ENCODE measurements at places on chromosomes 6 and 20.

DNA sequence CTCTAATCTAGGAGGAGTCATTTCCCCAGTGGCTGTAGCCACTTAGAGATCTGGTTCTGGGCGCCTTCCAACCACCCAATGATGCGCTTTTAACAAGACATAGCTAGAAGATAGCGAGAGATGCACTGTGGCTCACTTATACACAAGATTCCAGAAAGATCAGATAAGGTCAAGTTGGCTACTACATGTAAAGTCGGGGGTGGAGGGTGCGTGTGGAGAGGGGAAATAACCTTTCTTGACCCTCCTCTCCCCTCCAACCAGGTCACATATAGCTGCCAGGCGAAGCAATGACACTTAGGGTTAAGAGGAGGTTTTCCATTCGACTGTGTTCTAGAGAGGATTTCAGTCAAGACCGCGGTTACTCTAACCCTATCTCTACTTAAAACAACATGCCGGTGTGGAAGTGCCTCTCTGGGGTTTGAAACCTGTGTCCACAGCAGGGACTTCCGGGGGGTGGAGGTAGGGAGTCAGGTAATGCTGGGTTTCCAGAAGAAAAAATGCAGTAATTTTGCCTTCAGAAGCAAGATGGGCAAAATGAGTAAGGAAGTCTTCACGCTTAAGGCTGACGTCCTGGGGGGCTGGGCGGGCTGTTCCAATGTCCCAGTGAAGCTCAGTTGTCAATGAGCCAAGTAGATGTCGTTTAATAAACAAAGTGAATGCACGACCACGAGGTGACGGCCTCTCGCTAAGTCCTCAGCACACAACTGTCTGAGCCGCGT is 1.8 kb upstream of the SIM1 start:
- DNase-seq = no peak

DNA sequence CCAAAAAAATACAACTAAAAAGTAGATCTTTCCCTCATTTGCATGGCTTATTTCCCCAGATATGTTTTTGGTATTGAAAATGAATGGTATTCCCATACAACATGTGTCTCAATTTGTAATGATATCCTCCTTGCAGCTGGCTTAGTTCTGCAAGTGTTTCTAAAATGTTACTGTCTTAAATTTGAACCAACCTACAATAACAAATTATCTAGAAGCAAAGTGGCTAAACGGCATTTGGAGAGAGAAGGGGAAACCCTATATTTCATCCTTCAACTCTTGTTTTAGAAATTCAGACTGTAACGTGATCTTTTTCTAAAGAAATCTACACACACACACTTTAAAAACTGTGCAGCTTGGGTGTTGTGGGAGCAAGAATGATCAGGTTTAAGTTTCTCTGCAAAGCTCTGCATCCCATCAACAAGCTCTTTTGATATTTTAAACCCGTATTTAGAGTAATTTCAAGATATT is 153.0 kb downstream of the SOBP start:
- DNase-seq = no peak

DNA sequence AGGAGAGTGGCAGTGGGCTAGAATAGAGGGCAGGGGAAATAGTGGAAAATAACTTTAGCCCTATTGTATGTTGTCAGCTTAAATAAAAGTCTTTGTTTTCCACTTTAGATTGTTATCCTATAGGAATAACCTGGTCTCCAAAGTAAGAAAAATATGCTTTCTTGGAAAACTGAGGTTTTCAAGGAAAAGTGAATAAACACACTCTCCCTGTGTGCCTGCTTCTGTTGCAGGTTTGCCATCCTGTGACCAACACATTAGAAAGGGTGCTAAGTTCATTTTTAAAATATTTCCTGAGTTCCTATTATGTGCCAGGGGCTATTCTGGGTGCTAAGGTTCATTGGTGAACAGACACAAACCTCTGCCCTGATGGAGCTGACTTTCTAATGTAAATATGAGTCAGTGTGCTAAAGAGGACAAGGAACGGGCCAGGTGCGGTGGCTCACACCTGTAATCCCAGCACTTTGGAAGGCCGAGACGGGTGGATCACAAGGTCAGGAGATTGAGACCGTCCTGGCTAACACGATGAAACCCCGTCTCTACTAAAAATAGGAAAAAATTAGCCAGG is 23.5 kb downstream of the BICRAL start:
- DNase-seq = no peak

- no peak for DNase-seq
These were observed 13.3 kb downstream of the FRK start for GRCh38 chr6:116047173-116047933.

DNA sequence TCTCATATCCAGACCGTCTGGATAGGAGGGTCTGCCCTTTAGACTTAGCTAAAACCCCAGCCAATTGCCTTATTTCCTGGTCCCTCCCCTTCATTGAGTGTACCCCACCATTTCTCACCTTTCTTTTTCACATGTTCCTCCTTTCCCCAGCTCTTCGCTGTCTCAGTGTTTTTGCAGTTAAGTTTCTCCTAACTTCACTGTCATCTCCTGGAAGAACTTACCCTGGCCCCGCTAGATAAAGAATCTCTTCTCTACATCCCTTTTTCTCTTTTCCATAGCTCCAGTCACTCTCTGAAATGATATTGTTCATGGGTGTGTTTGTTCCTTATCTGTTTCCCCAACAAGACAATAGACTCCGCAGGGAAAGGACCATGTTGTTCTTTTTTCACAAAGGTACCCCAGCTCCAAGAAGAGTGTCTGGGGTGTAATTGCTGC is 208.8 kb downstream of the TSHZ2 start:
- no peak for DNase-seq

DNA sequence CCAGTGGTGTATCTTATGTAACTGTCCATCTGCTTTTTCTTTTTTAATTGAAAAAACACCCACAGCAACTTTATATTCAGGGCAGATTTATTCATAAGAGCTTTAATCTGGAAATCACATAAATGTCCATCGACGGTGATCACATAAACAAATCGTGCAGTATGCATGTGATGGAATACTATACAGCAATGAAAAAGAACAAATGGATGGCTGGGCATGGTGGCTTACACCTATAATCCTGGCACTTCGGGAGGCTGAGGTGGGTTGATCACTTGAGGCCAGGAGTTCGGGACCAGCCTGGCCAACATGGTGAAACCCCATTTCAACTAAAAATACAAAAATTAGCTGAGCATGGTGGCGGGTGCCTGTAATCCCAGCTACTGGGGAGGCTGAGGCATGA is 39.1 kb downstream of the VSTM2L start:
- no peak for DNase-seq

DNA sequence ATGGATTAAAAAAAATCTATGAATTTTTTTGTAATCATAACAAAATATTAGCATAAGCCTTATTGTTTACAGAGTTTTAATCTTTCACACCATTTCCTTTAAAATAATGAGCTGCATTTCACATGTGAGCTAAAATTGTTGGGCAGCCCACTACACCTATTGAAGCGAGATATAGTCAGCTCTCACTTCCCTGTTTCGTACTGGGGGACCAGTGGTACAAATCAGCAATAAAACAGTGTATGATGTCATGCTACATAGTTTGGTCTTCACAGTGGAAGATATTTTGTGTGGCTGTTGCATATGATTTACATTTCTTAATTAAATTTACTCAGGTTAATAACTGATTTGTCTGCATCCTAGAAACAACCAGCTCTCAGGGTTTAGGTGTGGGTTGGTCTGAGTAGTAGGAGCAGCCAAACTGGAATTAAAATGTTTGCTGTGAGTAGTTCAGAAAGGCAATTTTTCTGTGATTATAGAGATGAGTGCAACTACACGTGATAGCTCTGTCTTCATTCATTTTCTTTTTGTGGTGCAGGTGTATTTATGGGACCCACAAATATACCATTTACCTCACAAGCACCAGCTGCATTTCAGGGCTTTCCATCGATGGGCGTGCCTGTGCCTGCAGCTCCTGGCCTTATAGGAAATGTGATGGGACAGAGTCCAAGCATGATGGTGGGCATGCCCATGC is 99.3 kb downstream of the B3GAT2 start:
- DNase-seq = no peak

DNA sequence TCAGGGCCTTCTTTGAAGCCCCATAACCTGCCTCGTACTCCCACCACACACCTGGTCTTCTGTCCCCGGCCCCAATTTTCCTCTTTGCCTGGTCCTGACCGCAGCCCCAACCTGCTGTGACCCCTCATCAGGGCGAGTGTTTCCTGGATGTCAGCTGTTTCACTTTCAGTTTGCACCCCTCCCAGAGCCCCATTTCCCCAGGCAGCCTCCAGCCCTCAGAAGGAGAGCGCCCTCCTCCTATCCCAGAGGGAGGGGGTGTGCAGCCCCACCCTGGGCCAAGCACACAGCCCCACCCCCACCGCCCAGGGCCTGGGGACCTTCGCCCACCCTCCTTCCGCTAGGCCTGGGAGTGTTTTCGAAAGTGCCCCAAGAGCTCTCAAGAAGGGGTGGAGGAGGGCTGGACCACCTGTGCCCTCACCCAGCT is 1.5 kb downstream of the BAK1 start:
- DNase-seq = no peak

GRCh38 chr6:17714879-17715851 is 8.4 kb upstream of the NUP153 start:
- no peak for DNase-seq

GRCh38 chr6:10221178-10221577 is 193.7 kb downstream of the TFAP2A start:
- no peak for DNase-seq

DNA sequence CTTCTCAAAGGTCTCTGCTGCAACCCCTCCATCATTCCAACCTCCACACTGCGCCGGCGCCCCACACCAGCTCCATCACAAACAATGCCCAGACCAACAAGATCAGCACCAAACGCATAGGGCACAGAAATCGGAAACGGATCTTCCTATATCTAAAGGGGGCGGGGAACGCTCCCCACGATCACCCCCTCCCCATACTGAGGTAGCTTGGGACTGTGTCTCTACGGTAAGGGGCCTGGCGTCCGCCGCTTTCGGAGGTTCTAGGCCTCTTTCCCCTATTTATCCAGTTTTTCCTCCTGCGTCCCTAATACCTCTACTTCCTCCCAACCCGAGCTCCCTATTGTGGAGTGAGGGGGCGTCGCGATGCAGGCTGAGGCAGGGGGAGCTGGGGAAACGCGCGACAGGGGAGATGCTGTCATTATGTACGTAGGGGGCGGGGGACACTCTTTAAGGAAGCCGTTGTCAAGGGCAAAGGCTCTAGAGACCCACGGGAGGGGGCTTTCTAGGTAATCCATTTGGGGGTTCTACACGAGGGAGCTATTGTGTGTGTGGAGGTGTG is 909 bp downstream of the DNAAF9 start:
- no peak for DNase-seq

GRCh38 chr6:41858703-41859102 is 36.5 kb downstream of the USP49 start:
- no peak for DNase-seq

DNA sequence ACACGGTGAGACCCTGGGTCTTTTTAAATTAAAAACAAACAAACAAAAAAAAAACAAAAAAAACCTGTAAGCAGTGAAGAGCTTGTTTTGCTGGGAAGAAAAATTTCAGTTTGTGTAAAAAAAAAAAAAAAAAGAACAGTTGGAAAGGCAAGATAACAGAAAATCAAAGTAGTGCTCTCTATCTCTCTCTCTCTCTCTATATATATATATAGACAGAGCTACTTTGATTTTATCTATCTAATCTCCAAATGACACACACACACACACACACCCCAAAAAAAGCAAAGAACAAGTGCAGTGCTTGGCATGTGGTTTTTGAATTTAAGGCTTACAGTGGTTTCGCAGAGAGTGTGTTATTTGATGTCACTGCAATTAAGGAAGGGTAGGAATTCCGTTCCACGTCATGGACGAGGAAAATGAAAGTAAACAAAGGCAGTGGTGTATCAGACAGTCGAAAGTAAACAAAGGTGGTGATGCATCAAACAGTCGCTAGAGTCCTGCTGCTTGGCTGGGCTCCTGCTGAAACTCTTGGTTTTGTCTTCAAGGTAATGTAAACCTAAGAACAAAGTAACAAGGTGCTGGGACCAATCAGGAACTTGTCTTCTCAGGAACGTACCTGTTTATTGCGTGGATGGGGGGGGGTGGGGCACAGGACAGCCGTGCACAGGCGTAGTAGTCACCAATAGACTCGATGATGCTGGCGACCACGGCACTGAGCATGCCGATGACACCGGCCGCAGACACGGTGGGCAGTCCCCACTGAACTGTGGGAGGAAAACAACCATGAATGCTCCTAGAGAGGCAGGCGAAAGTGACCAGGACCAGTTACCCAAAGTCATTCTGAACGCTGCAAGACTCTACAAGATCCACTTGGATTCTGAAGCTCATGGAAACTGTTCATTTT is 131.8 kb downstream of the SLC23A2 start:
- no peak for DNase-seq

DNA sequence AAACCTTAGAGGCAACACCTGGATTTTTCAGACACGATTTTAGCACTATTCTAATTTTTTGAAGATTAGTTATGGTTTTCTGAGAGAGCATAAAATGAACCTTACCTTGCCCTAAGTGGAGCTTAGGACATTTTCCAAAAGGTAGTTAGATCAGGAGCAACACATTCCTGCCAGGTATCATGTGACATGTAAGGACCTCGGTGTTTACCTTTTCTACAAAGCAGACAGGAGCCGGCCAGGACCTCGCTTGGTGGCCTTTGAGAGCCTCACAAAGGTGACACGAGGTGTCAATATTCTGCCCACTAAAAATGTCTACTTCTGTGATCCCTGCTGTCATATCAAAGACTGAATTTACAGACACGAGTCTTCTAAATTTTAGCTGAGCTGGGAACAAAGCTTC is 174.9 kb downstream of the SMOC2 start:
- no peak for DNase-seq

DNA sequence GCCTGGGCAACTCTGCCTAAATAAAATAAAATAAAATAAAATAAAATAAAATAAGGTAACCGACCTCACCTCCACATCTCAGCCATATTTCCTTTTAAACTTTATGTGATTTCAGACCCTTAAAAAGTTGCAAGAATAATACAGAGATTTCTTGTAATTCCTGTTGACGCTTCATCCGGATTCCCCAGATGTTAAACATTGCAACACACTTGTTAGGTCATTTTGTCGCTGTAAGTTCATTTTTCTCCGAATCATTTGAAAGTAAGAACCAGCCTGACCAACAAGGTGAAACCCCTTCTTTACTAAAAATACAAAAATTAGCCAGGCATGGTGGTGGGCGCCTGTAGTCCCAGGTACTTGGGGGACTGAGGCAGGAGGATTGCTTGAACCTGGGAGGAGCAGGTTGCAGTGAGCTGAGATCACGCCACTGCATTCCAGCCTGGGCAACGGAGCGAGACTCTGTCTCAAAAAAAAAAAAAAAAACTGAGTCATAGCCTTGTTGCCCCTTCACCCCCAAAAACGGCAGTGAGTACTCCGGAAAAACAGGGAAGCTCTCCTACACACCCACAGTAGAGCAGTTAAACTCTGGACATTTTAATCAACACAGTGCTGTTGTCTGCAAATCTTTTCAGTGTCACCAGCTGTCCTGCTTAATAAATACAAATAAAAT is 5.9 kb downstream of the PYGB start:
- no peak for DNase-seq

GRCh38 chr20:25282796-25283195 is 34.9 kb downstream of the PYGB start:
- DNase-seq = no peak

- no peak for DNase-seq
These were observed at the start of gene TNFRSF6B for GRCh38 chr20:63696628-63697356. TSS of gene TNFRSF6B (plus strand) at chr20:63696652. CDS start at chr20:63696768, 116 bp downstream.
